Activated T-helper 9 cell treated with anti-CD3 and anti-CD28 coated beads, Interleukin-2, amount 50 U/mL, for 16 hours (primary cell): ENCODE measurements at places on chromosomes 11 and 22.

- no peak for DNase-seq
Measured at GRCh38 chr11:63762654-63763495, 5.7 kb downstream of the ZFTA start.

DNA sequence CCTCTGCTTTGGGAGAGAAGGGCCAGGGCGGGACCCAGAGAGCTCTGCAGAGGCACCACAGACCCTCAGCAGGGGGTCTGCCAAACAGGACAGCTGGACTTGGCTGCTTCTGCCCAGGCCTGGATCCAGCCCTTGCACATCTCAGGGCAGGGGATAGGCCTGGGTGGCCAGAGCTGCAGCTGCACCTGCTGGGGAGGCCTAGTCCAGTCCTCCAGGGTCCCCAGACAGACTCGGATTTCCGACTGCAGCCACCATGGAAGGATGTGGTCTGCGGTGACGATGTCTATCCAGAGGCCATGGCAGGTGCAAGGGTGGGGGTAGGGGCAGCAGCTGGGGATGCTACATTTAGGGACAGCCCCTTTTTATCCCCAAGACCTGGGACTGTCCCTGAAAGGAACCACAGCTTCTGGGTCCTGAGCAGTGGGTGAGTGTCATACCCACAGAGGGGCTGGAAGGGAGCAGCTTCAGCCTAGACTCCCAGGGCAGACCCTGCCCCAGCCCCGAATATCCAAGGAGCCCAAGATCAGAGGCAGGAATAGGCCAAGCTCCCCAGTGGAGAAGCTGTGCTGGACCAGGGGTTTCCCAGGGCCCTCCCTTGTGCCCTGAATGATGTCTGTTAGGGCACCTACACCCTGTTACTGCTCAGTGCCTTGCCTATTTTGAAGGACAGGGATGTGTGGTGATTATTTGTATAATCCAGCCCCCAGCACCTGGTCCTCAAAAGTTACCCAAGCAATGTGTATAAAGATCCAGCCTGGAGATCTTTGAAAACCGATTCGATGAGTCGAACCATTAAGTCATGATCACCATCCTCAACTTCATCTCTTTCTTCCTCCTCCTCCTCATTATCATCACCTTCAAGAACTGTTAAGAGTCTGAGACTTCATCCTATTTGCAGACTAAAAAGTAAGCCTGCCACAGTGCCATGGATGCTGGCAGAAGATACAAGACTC is 2.5 kb upstream of the IGLL5 start:
- DNase-seq, result no peak

DNA sequence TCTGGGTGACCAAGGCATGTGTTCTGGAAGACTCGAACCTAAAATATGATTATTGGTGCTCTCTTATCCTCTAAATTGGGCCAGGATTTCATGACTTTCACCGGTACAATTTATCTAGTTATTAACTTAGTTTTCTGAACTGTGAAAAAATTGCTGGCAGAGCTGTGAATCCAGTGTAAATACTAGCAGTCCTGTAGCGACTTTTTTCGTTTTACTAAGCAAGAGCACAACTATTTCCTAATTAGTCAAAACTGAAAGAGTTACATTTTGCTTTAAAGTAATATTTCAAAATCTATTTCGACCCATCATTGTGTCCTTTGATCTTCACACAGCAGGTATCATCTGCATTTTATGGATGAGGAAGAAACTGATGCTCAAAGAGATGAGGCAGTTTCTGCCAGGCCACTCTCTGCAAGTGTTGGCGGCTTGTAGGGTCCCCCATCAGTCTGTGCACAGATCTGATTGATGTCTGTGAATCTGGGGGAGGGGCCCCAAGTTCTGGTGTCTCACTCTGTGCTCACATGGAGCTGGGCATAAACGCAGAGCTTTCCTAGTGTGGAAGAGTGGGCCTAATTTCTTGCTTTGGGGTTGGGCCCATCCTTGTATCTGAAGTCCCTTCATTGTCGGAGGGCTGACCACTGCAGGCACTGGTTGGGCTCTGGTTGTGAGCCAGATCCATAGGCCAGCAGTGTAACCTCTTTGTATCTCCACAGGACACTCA is 1.4 kb upstream of the TRMT2A start:
- DNase-seq, result no peak

DNA sequence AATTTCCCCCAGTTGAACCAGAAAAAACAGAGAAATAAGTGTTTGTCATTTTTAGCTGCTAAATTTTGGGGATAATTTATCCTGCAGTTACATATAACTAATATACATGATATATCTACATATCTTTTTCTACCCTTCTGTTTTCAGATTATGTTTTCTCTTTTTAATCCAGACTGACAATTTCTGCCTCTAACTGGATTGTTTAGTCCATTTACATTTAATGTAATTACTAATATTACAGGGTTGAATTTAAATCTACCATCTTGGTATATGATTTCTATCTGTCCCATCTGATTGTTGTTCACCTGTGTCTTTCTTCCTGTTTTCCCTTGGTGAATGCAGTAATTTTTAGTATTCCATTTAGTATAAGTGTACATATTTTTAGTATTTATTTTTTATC is 5.7 kb downstream of the NNMT start:
- no peak for DNase-seq

GRCh38 chr11:112221274-112221835 is 4.9 kb upstream of the PTS start:
- no peak for DNase-seq

DNA sequence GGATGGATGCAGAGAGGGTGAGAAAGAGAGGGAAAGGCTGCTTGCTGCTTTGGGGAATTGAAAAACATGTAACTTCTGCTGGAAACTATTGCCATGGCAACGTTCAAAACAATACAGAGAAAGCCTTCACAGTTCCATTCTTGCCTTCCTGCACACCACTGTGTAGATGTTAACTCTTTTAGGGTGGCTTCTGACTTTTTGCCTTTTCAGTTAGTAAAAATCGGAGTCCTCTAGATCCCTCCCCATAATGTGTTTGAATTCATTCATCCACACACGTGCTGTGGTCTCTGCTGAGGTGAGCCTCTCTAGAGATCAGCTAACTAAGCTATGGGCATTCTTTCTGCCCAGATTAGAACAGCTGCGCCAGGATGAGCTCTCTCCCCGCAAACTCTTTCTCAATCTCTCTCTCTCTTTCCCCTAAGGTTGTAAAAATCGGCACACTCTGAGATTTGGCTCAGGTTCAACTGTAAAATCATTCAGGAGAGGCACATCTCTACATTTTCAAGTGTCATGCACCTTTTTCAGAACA is 1178.3 kb downstream of the LRRC4C start:
- no peak for DNase-seq

DNA sequence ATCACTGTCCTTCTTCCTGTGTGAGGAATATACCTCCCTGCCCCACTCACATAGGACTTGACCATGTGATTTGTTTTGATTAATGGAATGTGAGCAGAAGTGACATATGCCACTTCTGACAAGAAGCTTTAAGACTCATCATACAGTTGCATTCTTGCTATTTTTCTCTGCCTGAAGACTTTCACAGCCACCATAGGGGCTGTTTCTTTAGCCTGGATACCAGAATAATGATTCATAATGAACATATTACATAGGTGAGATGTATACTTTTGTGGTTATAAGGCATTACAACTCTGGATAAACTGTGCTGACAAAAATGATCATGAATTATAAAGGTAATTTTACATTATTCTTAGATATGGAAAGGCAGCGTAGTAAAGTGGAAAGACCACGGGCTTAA is 798.0 kb downstream of the DLG2 start:
- DNase-seq, result no peak

GRCh38 chr11:44524346-44524745 is 41.1 kb upstream of the CD82 start:
- no peak for DNase-seq

DNA sequence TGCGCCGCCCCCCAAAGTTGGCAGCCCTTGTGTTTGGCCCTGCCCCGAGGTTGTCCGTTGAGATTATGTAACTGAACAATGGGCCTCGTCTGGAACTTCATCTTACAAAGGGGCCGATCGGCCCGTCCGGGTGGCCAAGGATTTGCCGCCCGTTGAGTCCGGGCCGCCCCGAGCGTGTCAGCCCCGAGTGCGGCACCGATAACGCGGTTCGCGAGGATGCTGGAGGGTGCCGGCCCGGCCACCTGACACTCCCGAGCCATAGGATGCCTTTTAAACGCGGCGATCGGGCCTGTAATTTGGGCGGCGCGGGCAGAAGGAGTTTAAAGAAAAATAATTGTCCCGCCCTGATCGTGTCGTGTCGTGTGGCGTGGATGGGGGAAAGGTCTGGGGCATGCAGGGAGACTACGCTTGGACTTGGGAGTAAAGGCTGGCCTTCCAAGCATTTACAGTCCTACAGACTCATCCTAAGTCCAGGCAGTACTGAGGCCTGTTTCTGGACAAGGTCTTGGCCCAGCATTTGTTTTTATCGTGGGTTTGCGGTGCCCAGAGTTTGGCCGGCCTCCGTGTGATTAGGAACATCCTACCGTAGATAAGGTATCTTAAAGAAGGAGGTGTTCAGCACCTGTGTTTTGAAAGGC is 1.3 kb downstream of the WEE1 start:
- DNase-seq, result peak; percentile 4

DNA sequence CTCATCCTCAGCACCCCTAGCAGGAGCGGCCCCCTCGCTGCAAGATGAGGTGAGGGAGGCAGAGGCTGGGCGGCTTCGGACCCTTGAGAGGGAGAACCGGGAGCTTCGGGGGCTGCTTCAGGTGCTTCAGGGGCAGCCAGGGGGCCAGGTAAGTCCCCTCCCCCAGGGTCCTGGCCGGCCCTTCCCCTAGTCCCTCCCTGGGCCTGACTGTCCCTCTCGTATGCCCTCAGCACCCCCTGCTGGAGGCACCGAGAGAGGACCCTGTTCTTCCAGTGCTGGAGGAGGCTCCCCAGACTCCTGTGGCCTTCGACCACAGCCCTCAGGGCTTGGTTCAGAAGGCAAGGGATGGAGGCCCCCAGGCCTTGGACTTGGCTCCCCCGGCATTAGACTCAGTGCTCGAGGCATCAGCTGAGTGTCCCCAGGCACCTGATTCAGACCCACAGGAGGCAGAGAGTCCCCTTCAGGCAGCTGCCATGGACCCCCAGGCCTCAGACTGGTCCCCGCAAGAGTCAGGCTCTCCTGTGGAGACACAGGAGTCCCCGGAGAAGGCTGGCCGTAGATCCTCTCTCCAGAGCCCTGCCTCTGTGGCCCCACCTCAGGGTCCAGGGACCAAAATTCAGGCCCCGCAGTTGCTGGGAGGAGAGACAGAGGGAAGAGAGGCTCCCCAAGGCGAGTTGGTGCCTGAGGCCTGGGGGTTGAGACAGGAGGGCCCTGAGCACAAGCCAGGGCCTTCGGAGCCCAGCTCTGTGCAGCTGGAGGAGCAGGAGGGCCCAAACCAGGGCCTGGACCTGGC is 4.0 kb downstream of the CCDC88B start:
- DNase-seq, result no peak

GRCh38 chr22:19974268-19974861 is 32.7 kb upstream of the TXNRD2 start:
- no peak for DNase-seq

DNA sequence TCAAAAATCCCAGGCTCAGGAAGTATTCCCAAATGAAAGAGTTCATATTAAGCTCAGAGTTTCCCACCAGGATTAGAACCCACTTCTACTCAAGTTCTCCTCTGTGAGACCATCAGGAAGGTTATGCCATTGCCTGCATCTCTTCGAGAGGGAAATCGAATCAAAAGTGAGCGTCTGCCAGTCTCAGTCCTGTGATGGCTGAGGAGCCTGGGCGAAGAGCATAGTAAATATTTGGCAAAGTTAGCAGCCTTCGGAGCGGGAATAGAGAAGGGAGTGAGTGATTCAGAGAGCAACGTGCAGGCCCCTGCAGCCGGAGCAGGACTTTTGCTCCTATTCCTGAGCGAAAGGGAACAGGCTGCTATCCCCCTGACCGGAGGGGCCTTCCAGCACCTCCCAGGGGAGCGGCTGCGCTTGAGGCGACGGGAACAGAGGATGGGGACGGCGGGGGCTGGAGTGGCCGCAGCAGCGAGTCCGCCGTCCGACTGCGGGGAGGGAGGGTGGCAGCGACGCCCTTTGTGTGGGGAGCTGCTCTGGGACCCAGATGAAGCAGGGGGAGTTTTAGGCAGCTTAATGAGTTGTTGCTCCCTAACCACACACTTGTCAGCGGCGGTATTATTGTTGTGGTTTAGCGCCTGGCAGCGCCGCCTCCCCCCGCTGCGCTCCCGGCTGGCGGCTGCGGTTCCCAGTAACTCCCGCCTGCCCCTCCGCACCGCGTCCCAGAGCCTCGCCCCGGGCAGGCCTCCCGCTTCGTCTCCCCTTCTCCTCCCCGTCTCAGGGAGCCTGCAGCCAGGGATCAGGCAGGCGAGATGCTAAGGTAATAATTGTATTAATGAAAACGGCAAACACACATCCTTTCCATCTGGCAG is 21.7 kb upstream of the NRGN start:
- no peak for DNase-seq

GRCh38 chr11:6110011-6110410 is 2.5 kb downstream of the OR56B4 start:
- DNase-seq, result no peak

DNA sequence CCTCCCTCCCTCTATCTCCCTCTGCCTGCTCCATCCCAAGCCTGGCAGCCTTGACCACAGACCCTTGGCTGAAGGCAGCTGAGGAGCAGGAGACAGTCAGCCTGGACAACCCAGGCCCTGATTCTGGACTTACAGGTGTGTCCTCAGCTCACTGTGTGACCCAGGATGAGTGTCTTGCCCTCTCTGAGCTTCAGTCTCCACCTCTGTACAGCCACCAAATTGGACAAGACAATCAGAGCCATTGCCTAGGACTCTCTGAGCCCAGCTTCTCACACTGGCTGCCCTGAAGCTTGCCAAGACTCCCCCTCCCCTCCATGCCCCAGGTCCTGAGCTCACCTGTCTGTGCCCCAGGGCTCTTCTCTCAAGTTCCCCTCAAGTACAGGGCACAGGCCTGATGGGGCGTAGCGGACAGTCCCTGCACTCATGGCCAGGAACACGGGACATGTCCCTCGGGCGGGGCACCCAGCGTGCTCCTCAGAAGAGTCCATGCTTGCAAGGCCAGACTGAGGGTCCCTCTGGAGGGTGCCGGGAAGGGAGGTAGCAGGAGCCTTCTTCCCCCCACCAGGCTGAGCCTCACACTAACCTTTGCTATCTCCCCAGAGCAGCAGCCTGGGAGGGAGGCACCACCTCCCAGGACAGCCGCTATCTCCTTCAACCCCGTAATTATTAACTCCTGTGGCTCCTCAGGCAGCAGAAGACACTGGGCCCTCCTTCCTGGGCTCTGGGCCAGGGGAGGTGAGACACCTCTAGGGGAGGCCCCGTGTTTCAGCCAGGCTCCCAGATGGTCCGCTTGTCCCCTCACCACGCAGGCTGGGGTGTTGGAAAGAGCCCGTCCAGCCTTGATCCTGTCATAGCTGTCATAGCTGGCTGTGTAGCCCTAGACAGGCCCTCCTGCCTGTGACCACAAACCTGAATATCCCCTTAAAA is 2.6 kb upstream of the RAB3IL1 start:
- DNase-seq, result no peak

- DNase-seq, result no peak
Measured at GRCh38 chr22:29443861-29444792, 5.7 kb downstream of the RFPL1 start.

DNA sequence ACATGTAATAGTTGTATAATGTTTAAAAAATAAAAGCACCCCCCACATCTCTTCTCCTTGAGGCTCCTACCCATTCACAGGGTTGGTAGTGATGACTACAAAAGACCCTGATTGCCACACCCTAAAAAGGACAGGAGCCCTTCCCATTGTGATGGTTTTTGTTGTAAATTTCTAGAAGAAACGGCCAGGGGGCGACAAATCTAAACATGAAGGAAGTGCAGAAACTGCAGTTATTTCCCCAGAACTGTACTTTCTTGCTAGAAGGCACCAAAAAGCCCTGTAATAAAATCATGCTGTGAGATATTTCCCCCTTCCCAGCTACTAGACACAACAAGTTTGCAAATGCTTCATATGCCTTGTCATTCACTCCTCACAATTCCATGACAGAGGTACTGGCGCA is 10.8 kb downstream of the PRR5L start:
- no peak for DNase-seq

- no peak for DNase-seq
Measured at GRCh38 chr22:27641049-27641795, 160.3 kb downstream of the MN1 start.
